ENCODE measurements at places on chromosomes 1 and 21.

GRCh38 chr1:186139701-186140100, 235.4 kb downstream of the TPR start:
- no peak for DNase-seq

DNA sequence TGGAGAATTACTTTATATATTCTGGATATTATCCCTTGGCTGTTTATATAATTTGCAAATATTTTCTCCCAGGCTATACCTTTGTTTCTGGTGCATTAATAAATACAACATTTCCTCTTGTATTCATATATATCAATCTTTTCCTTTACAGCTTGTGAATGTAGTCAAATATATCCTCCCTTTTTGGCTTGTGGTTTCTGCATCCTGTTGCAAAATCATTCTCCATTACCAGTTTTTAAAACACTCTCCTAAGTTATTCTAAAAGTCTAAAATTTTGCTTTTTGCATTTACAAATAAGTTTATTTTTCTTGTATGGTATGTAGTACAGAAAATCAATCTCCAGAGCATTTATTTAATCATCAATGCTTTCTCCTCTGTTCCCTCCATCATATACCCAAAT, 909.4 kb downstream of the ADGRL2 start:
- DNase-seq = no peak

GRCh38 chr1:230633469-230633868, 8.8 kb upstream of the COG2 start:
- no peak for DNase-seq

- no peak for DNase-seq
Measured at GRCh38 chr1:24373044-24373443, 40.5 kb downstream of the STPG1 start.

DNA sequence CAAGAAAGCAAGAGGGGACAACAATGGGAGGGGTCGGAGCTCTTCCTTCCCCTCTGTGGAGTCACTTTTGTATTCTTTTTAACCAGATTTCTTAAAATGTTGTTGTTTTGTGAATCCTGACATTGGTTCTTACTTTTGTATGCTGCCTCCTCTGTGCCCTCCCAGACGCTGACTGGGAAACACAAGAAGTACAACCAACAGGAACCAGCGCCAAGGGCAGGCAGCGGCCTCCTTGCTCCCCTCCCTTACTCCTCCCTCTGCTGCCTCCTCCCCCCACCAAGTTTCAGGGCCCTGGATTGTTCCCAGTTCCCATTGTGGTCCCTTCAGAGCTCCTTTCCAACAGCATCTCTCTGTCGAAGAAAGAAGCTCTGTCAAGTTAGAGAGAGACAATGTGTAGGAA, 111.1 kb downstream of the BRINP2 start:
- DNase-seq = no peak

DNA sequence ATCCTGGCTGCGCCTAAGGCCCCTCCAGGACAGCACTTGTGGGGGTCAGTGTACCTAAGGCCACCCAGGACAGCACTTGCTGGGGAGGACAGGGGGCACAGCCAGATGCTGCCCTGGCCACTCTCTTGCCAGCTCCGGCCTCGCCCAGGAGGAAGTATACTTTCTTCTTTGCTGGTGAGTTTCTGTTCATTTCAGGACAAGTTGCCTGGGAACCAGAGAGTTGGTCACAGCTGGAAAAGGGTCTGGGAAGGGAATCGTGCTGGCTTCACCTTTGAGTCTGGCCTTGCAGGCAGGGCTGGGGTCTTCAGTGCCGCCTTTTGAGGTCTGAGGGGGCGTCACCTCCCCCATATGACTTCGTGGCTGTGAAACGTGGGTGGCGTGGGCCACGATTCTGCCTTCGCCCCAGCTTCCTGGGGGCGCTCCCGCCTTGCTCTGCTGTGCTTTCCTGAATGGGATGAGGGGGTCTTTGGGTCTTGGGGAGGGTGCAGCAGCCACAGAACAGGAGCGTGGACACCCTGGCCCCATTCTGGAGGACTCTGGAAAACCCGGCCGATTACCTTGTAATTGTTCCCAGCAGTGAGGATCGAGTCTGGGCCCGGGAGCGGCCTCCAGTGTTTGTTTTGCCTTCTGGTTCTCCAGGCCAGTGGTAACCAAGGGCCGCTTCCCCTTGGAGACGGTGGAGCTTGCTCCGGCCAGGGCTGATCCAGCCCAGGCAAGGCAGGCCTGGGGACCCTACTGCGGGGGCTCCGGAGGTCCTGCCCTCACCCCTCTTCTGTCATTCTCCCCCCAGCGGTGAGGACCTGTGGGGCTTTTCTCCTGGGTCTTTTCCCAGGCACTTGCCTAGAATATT, 45.9 kb downstream of the SPSB1 start:
- DNase-seq = no peak

DNA sequence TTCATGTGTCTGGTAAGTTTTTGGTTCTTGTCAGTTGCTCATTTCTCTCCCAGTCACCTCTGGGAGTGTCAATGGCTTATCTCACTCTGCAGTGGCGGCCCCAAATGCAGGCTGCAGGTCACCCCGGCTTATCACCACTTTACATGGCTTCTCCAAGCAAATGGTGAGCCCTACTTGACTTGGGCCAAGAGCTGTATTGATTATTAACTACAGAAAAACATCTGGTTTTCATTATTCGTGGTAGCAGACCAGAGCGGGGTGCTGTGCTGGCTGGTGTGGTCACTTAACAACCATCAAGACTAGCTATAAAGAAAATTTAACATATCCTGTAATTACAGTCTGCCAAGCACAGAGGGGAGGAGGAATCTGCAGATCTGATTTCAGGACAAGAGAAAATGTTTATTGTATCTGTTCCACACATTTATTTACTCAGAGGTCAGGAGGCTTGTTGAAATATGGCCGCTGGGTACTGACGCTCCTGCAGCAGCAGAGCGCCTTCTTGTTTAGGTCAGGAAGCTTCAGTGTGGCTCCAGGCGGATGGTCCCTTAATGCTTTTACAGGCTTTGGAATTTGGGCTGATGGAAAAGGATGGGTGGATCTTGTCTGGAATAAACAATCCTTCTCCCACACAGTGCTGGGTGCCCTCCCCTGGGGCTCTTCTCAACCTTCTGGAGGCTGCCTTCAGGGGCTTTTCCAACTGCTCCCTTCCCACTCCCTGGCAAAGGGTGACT, 87.8 kb downstream of the HLX start:
- DNase-seq = no peak

DNA sequence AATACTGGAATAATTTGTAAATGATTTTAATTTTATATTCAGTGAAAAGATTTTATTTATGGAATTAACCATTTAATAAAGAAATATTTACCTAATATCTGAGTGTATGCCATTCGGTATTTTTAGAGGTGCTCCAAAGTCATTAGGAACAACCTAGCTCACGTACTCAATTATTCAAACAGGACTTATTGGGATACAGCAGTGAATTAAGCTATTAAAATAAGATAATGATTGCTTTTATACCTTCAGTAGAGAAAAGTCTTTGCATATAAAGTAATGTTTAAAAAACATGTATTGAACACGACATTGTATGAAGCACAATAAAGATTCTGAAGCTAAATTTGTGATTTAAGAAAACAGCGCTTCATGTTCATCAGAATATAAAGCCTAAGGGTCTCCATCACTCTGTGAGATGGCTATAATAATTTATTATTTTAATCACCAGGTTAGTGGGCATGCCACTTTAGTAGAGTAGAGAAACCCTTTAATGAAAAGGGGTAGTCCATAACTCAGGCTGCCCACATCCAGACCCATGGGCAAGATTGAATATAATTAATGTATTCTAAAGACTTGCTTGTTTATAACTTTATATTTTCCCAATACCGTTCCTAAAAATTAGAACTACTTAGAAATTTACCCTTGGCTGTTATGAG, 3.2 kb downstream of the CCN1 start:
- no peak for DNase-seq

- DNase-seq = no peak
Measured at GRCh38 chr1:67882196-67882958, 49.1 kb upstream of the GNG12 start.

DNA sequence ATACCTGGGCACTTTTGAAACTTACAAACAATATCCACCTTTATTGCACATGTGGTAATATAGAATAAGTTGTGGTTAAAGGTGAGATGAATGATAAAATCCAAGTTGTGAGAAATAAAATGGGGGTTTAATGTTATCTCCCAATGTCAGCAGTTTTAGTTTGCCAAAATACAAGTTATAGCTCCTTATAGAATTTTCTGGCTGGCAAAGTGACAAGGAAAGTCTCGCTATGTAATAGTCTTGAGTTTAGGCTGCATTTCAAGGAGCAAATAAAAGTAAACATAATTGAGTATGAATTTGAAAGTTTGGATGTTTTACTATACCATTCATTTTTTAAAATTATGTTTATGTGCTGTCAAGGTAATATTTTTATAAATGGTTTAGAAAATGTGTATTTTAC, 15.0 kb upstream of the NEXN start:
- DNase-seq = no peak

- DNase-seq = no peak
Measured at GRCh38 chr1:45375104-45376090, 35.2 kb upstream of the MUTYH start.

DNA sequence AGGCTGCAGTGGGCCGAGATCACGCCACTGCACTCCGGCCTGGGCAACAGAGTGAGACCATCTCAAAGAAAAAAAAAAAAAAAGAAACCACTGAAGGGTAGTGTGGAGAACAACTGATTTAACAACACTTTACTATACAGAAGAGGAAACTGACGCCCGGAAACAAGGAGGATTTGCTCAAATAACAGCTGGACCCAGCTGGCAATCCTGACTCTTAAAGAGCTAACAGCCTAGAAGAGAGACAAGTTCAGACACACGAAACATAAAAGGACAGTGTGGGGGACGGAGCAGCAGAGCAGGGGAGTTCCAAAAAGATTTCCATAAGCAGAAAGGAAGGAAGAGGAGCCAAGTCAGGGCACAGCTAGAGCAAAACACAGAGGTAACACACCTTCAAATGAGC, 4.4 kb downstream of the ECHDC2 start:
- DNase-seq = no peak

GRCh38 chr1:178536844-178537371, 24.0 kb downstream of the TEX35 start:
- DNase-seq = peak; percentile 44

DNA sequence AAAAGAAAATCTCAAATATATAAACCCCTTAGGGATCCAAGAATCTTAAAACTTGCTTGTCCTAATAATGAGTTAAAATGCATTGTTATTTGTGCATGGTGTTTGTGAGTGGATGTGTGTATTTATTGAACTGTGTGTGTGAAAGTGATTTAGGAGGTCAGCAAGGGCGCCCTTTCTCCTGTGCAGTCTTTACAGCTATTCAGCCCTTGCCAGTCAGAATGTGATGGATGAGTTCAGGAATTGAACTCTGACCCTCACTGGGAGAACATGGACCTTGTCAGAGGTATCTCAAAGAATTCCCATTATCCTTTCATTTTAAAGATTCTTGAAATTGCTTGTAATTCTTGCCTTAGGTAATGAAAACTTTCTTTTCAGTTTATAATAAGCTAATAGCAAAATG, 493.0 kb upstream of the ADGRL4 start:
- DNase-seq = no peak

DNA sequence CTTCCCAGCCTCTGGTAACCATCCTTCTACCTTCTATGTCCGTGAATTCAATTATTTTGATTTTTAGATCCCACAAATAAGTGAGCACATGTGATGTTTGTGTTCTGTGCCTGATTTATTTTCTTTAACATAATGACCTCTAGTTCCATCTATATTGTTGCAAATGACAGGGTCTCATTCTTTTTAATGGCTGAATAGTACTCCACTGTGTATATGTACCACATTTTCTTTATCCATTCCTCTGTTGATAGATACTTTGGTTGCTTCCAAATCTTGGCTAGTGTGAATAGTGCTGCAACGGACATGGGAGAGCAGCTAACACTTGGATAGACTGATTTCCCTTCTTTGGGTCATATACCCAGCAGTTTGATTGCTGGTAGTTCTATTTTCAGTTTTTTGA, 51.8 kb downstream of the WDR4 start:
- DNase-seq = no peak

GRCh38 chr1:109818271-109818987, 54.7 kb upstream of the EPS8L3 start:
- no peak for DNase-seq

- DNase-seq = no peak
Measured at GRCh38 chr1:202571719-202572339, 138.4 kb downstream of the SYT2 start.

DNA sequence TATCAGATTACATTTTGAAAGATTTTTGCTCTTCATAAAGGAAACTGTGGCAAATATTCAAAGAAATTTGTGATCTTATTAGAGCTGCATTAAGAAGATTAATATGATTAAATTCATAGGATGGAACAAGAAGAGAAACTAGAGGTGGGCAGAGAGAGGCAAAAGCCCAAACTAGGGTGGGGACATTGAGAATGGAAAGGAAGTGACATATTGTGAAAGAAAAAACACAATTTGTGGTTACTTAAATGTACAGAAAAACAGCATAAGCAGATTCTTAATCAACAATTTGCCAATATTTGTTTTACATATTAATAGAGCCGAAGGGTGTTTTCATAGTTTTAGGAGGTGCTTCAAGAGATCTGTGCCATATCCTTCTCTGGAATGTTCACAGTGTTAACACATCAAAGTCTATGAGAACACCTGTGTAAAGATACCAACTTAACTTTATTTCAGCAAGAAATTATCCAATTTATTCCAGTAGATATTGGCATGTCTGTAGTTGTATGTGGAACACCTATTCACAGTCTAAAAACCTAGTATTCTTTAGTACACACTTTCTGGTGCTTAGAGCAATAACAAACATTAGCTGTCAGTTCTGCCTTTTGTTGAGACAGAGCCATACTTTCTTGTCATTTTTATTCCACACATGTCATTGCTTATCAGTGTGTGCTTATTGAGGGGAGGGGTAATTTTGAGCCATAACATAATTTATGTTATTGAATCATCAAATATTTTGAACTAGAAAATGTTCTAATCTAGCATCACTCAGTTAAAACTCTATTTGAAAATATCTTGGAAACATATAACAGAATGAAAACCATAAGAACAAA, 401.5 kb downstream of the PTPRC start:
- DNase-seq = no peak

GRCh38 chr1:111454859-111455641, 5.8 kb downstream of the ATP5PB start:
- DNase-seq = no peak

DNA sequence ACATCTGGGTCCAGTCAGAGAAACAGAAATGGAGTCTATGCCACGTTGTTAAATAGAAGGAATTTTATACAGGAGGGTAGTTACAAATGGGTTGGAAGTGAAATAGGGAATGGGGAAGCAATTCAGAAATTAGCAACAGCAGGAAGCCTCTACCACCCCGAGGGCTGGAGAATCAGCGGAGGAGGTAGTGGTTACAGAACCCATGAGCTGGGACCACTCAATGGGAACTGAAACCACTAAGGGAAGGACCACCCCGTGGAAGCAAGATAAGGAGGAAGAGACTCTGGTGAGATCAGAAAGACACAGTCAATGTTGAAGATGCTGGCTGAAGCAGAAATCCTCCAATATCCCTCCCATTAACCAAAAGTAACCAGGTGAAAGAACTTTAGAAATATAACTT, 15.5 kb upstream of the MAST2 start:
- no peak for DNase-seq

DNA sequence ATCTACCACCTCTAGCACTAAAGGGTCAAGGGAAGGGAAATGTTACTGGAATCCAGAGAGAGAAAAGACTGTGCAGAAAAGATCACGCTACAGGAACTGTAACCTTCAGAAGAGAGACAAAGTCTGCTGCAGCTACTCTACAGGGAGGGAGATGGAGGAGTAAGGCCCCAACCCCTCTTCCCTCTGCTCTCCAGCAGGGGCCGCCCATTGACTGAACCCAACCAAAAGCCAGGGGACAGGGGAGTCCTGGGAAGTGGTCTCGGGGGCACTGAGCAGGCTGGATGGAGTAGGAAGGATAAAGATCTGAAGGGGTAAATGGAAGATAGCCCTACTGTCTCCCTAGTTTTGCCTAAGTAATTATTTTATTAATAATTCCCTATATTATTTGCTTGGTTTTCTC, 72.8 kb upstream of the NR5A2 start:
- peak; percentile 63 for DNase-seq

Measured in HuH-7.5 (cell line).